ENCODE measurements at places on chromosomes 7 and 10.

GRCh38 chr7:4066206-4066605, 615.9 kb upstream of the FOXK1 start:
- DNase-seq = no peak

GRCh38 chr10:126350216-126350992, 37.9 kb downstream of the ADAM12 start:
- no peak for DNase-seq

DNA sequence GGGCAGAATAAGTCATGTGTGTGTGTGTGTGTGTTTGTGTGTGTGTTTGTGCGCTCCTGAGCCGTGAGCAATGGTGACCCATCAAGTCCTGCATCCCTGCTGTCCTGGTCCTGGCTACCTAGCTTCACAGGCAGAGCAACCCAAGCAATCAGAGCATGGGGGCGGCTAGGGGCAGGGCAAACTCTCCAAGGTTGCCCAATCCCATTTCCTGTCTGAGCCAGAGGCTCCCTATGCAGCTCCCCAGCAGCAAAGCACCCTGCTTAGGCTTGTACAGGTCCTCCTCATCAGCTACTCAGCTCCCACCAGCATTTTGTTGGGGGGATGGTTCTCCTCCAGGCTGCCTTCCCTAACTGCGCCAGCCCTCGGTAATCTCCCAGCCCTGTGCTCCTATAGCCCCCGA, 31.1 kb upstream of the CRHR2 start:
- no peak for DNase-seq

DNA sequence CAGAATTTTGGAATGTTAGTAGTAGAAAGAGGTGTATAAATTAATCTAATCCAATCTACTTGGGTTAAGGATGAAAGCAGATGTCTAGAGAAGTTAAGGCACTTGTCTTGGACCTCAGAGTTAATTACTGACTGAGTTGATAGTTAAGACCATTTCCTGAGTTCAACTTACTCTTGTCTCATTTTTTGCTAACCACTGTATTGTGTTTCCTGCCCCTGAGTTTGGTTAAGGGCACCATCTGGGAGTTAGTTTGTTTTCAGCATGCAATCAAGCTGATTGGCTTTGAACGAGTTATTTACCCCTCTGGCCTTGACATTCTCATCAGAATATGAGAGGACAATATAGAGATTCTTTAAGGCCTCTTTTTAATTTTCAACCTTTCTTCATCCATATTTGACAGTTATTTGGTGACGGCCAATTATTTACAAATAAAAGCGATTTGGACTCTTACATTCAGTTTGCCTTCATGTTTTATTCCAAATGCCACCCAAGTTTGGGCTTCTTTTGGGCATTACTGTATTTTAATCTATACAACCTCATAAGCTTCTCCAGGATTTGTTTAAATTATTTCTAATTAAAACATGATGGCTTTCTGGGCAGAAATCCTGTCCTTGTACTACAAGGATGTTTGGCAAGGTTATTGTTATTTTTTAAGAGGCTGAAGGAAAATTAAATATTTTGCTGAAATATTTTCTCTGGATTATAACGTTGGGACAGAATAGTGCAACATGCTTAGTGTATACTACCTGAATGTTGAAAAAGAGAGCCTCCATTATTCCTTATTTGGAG, 225.0 kb downstream of the CACNB2 start:
- DNase-seq = no peak

GRCh38 chr7:121262221-121262620, 66.6 kb upstream of the WNT16 start:
- no peak for DNase-seq

GRCh38 chr10:1644191-1644711, 93.1 kb downstream of the ADARB2 start:
- no peak for DNase-seq

Data from amygdala (tissue), 56 donors.